Progenitor cell of endocrine pancreas (in vitro differentiated cells): ENCODE measurements at places on chromosomes 5 and 9.

- DNase-seq = no peak
These were observed 144.0 kb downstream of the TMC1 start for GRCh38 chr9:72665421-72665820.

DNA sequence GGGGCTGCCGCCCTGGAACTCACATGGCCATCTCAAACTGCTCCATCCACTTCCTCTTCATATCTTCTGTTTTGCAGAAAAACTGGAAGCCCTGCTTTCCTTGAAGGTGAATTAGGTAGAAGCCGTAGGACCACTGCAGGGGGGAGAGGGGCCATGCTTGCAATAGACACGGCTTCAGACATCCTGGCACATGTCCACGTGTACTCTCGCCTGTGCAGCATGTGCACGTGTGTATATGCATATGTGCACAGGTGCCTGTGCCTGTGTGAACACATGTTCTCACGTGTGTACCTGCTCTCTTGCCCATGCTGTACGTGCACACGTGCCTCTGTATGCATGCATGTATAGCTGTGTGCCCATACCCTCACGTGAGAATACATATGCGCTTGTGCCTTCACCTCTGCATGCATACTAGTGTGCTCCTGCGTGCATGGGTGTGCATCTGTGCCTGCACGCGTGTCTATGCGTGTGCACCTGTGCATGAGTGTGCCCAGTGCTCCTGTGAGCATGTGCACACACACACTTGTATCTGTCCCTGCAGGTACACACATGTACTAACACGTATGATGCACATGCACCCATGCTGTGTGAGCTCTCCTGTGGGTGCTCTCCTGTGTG, 47.7 kb upstream of the SARDH start:
- no peak for DNase-seq

- DNase-seq = no peak
These were observed 33.9 kb downstream of the OLFML2A start for GRCh38 chr9:124810663-124811355.

GRCh38 chr5:173909199-173909598, 21.1 kb downstream of the CPEB4 start:
- DNase-seq = no peak

DNA sequence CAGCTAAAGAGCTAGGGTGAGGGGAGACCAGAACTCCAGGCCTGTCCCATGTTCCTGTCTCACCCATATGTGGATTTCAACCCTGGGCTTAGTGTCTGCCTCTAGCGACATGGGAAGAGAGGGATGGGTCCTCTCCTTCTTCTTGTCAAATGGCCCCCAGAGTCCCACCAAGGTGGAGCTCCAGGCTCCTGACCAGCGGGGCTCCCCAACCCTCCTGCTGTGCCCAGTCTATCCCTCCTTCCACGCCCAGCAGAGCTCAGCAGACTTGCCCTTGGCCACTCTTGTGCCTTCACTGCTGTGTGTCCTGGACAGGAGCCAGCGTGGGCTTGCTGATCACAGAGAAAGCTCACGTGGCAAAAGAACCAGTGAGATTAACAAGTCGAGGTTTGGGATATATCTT, 123.0 kb upstream of the GABRP start:
- no peak for DNase-seq

DNA sequence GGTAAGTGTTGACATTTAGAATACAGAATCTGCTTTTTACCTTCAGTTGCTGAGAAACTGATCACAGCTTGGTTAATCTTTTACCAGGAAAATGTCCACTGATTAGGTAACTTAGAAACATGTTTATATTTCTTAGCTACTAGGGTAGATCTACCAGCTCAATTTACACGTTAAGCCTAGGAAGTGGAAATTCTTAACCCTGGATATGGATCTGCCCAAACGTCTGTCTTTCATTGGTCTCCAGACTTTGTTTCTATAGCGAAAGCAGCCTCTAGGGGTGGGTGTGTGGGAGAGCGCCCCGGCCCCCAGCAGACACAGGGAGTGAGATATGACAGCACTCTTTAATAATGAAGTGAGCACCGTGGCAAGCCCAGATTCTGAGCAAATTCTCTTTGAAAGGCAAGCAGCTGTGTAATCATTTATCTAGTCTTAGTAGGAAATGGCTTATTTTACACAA, 141.6 kb upstream of the ZNF608 start:
- no peak for DNase-seq

- DNase-seq = no peak
These were observed 333.3 kb upstream of the GRIA1 start for GRCh38 chr5:153157156-153157555.

DNA sequence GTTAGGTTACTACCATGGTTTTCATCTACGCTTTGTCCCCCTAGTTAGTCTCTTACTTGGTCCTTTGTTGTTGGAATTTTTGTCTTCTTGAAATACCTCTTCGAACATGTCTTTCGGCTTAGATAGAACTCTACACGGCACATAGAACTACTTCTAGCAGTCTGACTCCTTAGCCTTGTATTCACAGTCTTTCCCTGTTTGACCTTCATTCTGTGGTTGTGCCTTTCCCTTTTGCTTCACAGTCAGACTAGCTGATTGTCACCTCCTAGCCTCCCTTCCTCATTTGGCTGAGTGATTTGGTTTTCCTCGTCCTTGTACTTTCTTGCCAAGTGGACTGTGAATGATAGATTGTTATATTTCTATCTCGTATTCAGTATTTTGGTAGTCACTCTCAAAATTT, 10.7 kb downstream of the SMAD5 start:
- DNase-seq = no peak

- DNase-seq = no peak
These were observed 177.1 kb downstream of the CPLANE1 start for GRCh38 chr5:37071901-37072581.

- DNase-seq = no peak
These were observed 330.3 kb downstream of the MLLT3 start for GRCh38 chr9:20292002-20292401.

DNA sequence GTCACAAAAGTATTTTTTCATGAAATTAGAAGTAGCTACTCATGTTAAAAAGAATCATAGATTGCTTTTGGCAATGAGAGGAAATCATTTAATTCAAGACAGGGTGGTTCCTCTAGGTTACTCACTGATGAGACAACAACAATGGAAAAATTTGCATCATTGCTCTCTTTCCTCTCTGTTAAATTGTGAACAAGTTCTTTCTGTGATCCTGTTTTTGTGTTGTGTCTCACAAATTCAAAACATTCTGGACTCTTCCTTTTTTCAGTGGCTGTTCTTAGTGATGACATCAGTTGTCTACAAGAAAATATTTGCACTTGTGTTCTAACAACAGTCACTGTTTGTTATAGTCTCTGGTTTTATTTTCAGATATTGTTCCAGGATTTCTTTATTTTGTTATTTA, 95.3 kb downstream of the XRCC4 start:
- DNase-seq = no peak

- no peak for DNase-seq
These were observed 289.9 kb upstream of the SLC30A5 start for GRCh38 chr5:68803881-68804319.

DNA sequence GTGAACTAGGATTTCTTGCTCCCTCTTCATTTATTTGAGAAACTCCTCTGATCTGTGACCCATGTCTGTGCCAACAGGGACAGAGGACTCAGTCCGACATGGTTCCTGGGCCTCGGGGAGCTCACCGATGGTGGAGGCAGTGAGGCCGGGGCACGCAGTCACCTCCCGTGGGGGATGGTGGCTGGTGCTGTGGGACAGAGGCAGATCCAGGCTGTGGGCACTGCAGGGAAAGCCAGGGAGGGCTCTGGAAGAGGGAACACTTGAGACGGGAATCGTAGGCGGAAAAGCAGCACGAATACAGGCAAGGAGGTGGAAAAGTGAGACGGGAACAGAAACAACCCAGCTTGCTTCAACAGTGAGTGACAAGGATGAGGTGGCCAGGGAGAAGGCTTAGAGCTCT, 127.8 kb downstream of the GABBR2 start:
- no peak for DNase-seq

GRCh38 chr5:132425009-132425937, 55.8 kb downstream of the SLC22A5 start:
- DNase-seq = no peak

DNA sequence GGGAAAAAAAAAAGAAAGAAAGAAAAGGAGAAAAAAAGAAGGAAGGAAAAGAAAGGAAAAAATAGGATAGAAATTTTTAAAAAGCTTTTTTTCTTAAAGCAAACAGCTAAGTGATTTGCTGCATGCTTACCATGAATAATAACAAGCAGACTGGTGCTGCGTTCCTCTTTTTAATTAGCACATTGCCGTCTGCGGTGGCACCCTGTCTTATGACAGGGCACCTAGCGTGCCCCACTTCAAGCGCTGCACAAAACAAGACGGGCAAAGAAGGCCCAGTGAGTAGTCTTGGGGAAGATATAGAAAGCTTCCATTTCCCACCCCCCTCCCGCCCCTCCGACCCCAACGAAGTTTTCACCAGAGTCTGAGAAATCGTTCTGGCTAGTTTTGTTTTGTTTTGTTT, 513.9 kb downstream of the ZNF608 start:
- DNase-seq = no peak

DNA sequence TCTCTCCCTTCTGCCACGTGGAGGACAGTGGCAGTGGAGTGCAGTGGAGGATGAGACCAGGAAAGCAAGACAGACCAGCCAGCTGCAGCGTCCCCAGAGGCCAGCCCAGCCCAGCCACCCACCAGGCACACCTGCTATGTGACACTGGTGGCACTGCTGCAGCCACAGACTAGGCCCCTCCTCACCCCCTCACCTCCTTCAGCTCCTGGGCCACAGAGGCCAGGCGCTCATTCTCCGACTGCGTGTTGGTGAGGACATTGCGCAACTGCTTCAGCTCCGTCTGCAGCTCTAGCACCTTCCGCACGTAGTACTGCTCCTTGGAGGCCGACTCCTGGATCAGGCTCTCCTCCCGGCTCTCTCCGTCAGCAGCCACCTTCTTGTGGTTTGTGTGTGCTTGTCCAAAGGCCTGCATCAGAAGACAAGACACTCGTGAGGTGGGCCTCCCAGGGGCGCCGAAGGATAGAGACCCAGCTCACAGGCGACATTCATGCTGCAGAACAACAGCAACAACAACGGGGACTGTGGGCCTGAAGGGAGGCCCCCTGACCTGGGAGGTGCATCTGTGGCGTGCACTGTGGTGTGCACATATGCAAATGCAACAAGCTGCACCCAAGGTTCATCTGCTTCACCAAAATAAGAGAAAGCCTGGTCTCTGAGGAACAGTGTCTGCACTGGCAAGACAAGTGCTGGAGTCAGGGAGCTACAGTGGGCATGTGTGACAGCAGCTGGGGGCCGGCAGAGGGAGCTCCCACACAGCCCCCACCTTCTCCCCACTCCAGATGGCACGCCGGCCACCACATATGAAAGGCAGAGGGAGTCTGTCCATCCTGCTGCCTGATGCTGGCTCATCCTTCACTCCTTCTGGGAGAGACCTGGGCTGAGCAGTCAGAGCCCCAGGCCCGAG, 35.5 kb downstream of the BICD2 start:
- no peak for DNase-seq

GRCh38 chr9:126591083-126591482, 22.6 kb upstream of the LMX1B start:
- no peak for DNase-seq

GRCh38 chr5:179268966-179269693, 76.1 kb downstream of the ADAMTS2 start:
- DNase-seq = no peak

DNA sequence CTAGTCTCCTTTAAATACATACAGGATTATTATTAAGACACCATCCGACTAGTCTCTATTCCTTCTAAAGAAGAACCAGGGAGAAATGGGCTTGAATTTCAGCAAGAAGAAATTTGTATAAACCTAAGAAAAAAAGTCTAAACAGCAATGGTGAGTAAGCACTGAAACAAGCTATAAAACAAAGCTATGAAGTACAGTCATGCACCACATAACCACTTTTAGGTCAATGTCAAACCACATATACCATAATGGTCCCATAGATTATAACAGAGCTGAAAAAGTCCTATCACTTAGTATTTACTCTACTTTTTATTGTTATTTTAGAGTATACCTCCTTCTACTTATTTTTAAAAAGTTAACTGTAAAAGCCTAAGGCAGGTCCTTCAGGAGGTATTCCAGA, 102.0 kb upstream of the NFIB start:
- DNase-seq = no peak

GRCh38 chr5:137361280-137361679, 137.8 kb downstream of the SPOCK1 start:
- DNase-seq = no peak

DNA sequence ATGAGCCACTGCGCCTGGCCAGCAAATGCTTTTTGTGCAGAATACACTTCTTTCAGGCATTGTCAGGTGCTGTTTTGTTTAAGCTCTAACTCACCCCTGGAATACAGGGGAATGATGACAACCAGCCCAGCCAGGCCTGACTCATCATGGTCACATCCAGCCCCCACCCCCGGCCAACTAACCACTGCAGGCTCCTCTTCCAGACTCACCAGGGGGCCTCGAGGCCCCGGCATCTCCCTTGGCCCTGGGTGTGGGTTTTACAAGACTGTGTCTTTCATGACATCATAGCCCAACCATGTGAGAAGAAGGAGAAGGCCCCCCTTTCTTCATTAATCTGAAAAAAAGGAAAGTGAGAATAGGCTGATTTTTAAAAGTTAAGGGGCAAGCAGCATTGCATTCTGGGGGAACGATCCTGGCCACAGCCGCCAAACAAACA, 35.5 kb downstream of the OLFML2A start:
- no peak for DNase-seq

DNA sequence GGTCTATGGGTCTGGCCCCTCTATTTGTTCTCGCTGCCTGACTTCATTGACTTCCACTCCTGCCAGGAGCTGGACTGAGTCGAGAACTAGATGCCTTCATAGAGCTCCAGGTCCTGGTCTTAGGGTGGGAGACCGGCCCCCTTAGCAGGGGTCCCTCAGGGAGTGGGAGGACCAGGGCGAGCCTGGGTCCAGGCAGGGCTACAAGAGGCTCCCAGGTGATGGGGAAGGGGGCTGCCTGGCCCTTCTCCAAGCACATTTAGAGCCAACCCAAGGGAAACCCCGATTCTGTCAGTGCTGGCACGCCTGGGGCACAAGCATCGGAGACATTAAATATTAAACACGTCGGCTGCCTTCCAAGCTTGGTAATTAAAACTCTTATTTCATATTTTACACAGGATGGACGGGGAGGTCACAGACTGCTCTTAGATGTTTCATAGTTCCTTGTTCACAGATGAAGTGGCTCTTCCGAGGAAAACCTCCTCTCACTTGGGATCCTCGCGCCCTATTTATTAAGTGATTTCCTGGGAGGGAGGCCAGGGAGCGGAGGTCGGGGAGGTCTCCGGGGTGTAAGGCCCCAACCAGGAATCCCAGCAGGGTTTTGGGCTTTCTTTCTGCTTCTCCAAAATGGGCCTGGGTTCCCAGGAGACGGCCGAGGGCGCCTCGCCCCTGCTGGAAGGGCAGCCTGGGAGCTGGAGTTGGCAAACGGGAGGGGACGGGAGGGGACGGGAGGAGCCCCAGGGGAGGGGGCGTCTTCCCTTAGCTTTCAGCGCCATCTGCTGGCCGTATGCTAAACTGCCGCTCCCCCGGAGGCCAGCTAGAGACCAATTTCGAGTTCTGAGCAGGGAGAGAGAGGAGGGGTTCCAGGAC, 23.4 kb upstream of the ZBTB43 start:
- DNase-seq = peak; percentile 93
